ENCODE measurements at places on chromosomes 12 and 14.

DNA sequence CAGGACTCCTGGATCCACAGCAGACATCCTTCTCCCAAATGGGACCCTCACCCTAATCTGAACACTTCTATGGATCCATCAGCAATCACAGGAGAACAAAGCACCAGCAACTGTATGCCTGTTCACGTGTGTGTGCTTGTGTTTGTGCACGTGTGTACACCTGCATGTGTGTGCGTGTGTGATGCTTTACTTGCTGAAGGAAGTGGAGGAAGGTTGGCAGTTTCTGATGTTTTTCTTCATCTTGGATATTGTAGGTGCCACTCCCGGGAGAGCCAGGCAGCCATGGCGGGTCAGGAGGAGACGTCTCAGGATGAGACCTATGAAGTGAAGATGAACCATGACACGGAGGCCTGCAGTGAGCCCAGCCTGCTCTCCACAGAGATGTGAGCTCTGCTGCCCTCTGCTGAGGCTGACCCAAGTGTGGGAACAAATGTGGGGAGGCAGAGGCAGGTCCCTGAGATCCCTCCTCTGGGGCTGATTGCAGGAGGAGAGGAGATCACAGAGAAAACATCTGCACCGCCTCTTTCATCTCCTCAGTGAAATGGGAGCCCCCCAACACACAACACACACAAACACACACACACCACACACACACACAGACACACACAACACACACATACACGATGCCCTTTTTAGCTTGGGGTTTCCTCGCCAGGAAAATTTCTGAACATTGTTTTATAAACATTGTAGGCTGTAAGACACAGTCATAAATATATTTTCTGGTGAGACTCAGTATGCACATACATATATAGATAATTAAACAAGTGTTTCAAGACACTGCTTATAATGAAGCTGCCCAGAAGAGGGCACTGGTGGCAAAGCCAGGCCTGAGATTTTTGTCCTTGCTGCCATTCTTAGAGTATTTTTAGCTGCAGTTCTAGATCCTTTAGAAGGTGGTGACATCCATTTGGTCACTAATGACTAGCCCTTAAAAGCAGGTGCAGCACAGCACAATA, 112.2 kb upstream of the FKBP4 start:
- DNase-seq = peak; percentile 57

GRCh38 chr14:34262127-34262910, 199.7 kb downstream of the SPTSSA start:
- DNase-seq = no peak

GRCh38 chr14:56649382-56649781, 69.8 kb downstream of the TMEM260 start:
- DNase-seq = no peak

- DNase-seq = peak; percentile 72
Measured at GRCh38 chr12:111599453-111600204, 514 bp upstream of the ATXN2 start.

DNA sequence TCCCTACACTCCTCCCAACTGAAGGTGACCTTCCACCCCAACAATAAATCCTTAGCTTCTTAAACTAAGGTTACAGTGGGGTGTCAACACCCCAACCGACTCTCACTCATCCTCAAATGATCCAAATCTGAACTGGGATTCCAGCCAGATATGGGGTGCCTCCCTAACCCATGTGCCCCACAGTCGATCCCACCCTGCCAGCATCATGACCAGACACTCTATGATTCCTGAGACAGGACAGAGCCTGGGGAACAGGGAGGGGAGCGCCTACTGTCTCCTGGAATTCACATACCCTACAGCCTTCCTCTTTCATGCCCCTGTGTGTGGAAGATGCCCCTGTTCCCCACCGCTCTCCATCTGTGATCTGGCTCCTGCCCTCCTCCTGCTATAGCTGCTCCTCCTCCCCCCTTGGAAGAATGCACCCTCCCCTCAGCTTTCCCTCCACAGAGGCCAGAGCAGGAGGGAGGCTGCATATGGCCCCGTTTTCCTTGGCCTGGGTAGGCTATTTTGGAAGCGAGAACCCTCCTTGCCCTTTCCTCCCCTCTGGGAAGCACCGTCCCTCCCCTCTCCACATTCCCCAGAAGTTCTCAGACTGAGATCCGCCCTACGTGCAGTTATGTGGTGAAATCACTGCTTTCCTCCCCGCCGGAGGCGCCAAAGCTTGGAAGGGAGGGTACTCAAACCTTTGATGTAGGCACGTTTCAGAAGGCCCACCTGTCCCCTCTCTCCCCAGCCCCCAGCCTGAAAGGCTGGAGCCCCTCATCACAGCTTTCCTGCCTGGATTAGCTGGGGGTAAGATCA, 48.0 kb downstream of the SMUG1 start:
- no peak for DNase-seq

DNA sequence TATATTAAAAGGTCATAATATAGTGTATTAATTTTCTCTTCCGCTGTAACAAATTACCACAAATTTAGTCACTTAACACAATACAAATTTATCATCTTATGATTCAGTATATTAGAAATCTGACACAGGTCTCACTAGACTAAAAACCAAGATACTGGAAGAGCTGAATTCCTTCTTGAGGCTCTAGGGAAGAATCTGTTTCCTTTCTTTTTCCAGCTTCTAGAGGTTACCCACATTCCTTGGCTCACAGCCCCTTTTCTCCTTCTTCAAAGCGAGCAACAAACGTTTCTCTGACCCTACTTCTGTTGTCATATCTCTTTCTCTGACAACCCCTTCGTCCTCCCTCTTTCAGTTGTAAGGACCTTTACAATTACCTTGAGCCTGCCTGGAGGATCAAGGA, 43.4 kb upstream of the AMN1 start:
- no peak for DNase-seq

GRCh38 chr12:49941556-49942511, 8.7 kb upstream of the AQP2 start:
- DNase-seq = peak; percentile 61

- DNase-seq = no peak
Measured at GRCh38 chr14:104288272-104288671, 149.9 kb downstream of the KIF26A start.

DNA sequence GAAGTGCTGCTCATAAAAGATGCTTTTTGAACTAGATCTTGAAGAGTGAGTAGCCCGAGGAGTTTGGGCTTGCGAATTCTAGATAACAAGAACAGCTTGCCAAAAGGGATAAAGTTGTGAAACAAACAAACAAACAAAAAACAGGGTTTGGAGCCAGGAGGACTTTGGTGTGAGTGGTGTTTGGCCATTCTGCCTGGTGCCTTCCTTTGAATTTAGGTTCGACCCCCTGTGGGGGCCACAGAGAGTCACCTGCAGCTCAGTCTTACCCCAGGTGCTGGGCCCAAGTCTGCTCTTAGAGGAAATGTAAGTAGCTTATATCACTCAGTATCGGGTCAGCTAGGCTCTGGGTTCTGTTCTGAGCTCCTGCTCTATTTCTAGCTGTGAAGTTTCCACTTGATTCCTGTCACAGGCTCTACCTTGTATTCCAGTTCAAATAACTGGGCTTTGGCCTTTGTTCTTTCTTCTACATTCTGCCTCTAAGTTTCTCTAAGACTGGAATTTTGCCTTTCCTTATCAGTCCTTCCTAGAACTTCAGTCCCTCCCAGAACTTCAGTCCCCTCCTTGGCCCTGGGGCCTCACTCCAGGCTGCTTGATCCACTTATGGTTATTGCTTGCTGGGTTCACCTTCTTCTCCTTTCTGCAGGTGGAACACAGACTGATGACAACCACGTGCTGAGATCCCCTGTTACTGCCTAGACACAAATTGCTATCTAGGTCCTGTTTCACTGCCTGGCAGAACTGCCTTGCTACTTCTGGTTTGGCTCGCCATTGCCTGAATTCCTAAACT, 20.5 kb upstream of the DUSP6 start:
- DNase-seq = no peak

- DNase-seq = no peak
Measured at GRCh38 chr12:99957866-99958466, 26.8 kb downstream of the ANKS1B start.

Measured in NCI-H526 (cell line).